Stimulated activated naive CD8-positive, alpha-beta T cell treated with anti-CD3 and anti-CD28 coated beads, Interleukin-15, amount 100 ng/mL, for 72 hours (primary cell): ENCODE measurements at places on chromosomes 16 and 17.

DNA sequence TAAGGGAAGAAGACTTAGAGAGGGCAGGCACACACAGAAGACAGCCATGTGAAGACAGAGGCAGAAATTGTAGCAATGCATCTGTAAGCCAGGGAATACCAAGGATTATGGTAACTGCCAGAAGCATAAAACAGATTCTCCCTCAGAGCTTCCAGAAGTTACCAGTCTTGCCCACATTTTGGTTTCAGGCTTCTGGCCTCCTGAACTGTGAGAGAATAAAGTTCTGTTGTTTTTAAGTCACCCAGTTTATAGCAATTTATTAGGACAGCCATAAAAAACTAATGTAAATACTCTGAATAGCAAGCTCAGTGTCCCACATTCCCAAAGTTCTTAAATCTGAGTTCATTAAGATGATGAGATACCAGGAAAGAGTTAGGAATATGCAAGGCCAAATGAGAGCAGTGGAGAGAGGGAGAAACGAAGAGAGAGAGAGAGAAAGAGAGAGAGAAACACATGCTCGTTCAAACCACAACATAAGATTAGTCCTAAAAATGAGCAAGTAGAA lies 123.4 kb downstream of the HS3ST3A1 start:
- DNase-seq: no peak

GRCh38 chr16:64983963-64984362 lies 137.9 kb downstream of the CDH11 start:
- DNase-seq: no peak

DNA sequence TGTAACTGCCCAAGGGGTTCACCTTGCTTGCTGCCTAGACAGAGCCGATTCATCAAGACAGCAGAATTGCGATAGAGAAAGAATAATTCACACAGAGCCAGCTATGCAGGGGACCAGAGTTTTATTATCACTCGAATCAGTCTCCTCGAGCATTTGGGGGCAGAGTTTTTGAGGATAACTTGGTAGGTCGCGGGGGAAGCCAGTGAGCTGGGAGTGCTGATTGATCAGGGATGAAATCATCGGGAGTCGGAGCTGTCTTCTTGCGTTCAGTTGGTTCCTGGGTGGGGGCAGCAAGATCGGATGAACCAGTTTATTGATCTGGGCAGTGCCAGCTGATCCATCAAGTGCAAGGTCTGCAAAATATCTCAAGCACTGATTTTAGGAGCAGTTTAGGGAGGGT lies 9.1 kb downstream of the ITGAM start:
- no peak for DNase-seq

GRCh38 chr16:69526831-69527655 lies 38.7 kb upstream of the NFAT5 start:
- DNase-seq: no peak

- no peak for DNase-seq
Observed at GRCh38 chr16:88274847-88275246, 107.9 kb upstream of the ZNF469 start.

- DNase-seq: no peak
Observed at GRCh38 chr16:81758376-81758775, 20.7 kb upstream of the PLCG2 start.

DNA sequence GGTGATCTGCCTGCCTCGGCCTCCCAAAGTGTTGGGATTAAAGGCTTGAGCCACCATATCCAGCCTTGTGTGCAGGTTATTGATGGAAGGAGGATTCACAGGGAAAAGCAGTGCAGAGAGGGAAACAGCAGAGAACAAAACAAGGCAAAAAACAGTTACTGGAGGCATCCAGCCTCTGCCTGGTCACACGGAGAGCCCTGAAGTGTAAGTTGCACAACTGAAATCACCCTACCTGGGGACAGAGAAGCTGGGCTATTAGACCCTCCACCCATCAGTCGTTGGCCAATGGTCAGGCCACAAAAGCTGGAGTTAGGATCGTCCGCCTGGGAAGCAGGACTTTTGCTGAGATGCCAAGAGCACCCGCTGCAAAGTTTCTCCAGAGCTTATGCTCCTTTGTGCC lies 57.9 kb upstream of the BCO1 start:
- no peak for DNase-seq

DNA sequence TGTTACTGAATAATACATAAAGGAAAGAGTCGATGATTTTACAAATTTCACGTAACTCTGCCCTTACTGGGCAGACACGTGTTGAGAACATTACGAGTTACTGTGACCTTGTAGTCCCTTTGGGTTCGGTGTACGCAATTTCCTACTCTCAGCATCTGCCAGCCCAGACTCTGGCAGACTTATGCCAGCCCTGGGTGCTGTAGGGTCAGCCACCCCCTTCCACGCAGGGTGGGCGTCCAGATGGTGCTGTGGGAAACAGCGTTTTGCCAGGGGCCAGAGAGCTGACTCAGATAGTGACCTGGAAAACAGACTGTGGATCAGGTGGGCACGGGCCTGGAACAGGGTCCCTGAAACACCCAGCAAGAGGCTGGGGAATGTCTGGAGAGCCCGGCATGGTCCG lies 148.9 kb downstream of the RPTOR start:
- DNase-seq: no peak

GRCh38 chr17:50902372-50903353 lies 36.5 kb upstream of the TOB1 start:
- no peak for DNase-seq

GRCh38 chr17:45123930-45124796 lies 8.2 kb downstream of the PLCD3 start:
- DNase-seq: no peak

- peak; percentile 42 for DNase-seq
Observed at GRCh38 chr16:24540602-24541210, 1.3 kb downstream of the RBBP6 start.

DNA sequence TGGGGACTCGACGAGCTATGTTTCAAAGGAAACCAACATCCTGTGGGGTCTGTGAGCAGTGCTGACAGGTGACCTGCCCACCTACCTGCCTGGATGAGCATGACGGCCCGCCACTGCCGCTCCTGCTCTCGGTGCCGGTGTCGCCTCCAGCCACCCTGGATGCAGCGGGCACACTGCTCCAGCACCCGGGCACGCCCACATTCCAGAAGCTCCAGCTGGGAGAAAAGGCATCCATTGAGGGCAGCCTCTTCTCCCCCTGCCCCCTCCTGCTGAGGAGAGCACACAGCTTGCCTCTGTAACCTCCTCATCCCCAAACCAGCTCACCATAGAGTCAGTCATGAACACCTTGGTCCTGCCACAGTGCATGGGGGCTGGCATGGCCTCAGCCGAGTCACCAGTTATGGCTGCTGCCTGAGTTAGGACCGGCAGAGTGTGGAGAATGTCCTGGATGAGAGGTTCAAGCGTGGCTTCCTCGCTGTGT lies 14.3 kb downstream of the ZNHIT3 start:
- no peak for DNase-seq

GRCh38 chr17:42681976-42682721 lies at the start of gene CNTNAP1:
Gene CNTNAP1, plus strand, starts transcription at chr17:42682531. Its CDS starts 299 bp downstream, at chr17:42682830.
- no peak for DNase-seq

- DNase-seq: no peak
Observed at GRCh38 chr17:45578516-45579455, 88.3 kb upstream of the PLEKHM1 start.

DNA sequence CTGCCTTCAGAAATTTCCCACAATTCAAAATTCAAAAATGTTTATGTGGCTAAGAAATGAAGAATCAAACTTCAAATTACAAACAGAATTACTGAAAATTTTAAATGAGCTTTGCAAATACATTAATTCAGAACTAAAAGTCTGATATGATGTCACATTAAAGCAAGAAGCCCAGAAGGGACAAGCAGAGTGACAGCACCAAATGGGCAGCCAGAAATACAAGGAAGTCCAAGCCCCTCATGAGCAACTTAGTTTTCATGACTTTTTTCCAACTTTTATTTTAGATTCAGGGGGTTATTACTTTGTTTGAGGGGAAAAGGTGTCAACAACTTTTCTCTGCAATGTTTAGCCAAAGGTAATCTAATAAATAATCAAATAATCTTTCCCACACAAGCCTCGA lies 21.5 kb downstream of the UBE2G1 start:
- no peak for DNase-seq

- DNase-seq: no peak
Observed at GRCh38 chr17:4256952-4257351, 6.8 kb downstream of the ANKFY1 start.

- no peak for DNase-seq
Observed at GRCh38 chr16:55189682-55190636, 134.0 kb upstream of the IRX6 start.

DNA sequence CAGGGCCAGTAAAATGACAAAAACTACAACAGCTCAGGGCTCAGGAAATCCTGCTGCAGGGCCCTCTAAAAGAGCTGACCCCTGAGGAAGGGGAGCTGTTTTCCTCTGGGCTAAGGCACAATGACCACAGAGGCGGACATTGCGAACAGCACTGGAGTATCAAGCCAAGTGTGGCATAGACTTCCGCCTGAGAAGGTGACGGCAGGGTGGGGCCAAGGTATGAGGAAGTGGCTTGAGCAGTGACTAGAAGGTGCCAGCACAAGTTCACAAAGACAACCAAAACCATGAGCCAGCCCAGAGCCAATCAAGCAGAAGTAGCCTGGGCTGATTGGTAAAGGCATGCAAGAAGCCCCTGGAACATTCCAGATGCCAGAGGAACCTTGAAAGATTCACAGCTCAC lies 13.9 kb downstream of the ERN2 start:
- no peak for DNase-seq

GRCh38 chr16:57316390-57317017 lies 32.0 kb upstream of the PLLP start:
- no peak for DNase-seq

DNA sequence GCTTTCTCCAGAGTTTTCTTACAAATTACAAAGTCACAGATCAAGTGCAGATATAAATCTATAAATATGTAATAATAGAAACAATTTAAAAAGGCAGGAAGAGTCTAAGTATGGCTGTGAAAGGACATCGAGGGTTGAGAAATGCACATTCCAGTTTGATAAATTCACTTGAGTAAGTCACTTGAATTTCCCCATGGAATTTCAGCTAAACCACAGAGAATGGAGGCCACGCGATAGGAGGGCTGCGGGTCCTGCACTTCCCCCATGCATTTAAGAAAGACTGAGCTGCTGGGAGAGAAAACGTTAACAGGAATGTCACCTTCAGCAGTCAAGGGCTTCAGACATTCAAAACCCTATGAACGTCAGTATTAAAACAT lies 6.1 kb upstream of the MXRA7 start:
- DNase-seq: no peak

- no peak for DNase-seq
Observed at GRCh38 chr16:74051-74746, 1.8 kb upstream of the RHBDF1 start.

DNA sequence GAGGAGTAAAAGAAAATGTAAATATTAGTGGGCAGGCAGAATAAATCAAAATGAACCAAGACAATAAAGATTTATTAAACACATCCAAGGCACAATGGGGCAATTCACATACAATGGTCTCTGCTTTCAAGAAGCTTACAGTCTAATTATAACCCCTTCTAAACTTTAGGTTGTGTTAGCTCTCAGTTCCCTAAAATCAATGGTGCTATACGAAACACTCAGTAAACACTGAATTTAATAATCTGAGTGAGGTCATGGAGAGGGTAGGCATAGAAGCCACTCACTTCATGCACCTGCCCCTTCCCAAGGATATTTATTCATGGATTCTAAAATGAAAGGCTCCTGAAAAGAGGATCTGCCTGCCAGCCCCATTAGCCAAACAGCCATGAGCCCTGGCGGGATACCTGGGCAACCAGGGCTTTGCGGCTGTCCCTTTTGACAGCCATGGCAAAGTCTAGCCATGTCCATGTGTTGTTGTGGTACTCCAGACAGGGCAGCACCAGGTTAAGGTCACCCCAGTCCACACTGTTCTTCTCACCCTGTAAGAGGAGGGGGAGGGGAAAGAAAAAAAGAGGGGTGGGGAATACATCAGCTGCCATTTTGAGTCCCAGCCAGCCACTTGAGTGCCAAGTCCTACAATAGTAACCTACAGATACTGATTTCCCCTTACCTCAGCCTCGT lies 1.4 kb upstream of the RSKR start:
- no peak for DNase-seq

DNA sequence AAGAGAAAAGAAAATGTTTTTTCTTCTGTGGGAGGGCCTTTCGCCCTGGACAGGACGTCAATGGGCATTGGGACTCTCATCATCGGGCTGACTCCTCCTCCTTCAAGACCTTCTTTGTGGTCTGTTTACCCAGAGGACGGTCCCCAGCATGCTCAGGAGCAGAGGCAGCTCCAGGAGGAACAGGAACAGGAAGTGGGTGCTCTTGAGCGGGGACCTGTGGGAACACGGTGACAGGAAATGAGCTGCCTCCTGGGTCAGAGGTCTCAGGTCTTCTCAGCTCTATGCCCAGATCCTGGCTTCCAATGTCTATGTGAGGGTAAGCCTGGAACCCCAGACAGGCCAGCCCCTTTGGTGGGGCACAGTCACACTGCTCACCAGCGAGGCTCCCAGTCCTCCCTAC lies 12.2 kb downstream of the CD300LD start:
- no peak for DNase-seq

- DNase-seq: no peak
Observed at GRCh38 chr16:10511829-10512228, 68.6 kb downstream of the EMP2 start.

DNA sequence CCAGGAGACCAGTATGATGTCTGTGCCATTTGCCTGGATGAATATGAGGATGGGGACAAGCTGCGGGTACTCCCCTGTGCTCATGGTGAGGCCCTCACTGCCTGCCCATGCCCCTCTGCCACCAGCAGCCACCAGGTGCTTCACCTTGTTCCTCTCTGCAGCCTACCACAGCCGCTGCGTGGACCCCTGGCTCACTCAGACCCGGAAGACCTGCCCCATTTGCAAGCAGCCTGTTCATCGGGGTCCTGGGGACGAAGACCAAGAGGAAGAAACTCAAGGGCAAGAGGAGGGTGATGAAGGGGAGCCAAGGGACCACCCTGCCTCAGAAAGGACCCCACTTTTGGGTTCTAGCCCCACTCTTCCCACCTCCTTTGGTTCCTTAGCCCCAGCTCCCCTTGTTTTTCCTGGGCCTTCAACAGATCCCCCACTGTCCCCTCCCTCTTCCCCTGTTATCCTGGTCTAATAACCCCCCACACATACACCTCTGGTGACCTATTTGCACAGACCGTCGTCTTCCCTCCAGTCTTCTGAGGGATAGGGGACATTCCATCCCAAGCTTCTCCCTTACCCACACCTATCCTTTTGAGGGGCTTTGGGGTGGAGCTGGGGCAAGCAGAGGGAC lies 3.7 kb downstream of the PFN1 start:
- peak; percentile 49 for DNase-seq

DNA sequence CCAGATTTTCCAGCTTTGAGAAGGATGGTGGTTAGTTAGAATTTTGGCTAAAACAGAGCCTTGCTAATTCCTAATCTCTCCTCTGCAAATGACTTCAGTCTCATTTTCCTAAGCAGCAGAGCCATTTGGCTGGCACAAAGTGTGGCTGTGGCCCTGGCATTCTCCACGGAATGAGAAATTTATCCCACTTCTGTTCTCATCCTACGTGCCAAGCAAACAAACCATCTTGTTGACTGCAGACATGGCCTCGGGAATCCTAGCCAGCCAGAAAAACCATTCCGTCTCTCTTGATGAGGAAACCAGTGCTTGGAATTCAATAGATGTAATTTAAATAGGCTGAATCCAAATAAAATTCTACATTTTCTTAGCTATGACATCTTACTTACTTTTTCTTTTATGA lies 34.1 kb upstream of the ELAC2 start:
- no peak for DNase-seq

GRCh38 chr17:33676444-33676843 lies 383.3 kb upstream of the ASIC2 start:
- no peak for DNase-seq
